Activated naive CD4-positive, alpha-beta T cell treated with anti-CD3 and anti-CD28 coated beads, Interleukin-2, amount 50 U/mL, for 16 hours (primary cell): ENCODE measurements at places on chromosomes 12 and 14.

DNA sequence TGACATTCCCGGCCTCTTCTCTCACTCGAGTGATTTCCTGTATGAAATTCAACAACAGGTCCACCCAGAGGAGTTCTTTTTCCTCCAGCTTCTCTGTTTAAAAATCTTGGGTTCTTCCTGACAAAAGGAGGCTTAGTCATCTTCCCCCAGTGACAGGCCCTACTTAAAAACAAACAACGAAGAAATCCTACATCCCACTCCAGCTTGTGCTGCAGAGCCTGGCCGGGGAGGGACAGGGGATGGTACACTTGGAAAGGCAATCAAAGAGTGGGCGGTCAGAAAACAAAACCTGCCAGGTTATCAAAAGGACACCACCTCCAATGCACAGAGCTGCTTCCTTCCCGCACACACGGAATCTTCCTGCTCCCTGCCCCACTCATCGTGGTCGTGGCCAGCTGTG, 101.3 kb downstream of the CACNA1C start:
- no peak for DNase-seq

GRCh38 chr12:106914796-106915634, 40.7 kb upstream of the TMEM263 start:
- no peak for DNase-seq

DNA sequence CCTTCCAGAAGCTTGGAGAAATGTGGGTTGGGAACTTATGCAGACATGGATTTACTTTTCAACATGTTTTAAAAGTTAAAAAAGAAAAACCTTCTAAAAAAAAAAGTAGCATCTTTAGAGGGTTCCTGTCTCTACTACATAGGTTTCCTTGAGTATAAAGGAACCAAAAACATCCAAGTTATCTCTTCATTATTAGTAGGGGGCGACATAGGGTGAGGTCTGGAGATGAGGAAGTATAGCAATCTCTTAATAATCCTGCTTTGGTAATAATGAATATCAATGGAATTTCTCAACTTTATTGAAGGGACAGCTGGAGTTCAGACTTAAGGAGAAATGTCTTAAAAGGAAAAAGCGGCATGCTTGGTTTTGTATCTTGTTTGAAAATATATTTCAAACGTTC, 6.5 kb upstream of the PLXNC1 start:
- DNase-seq: no peak

GRCh38 chr12:44588651-44589050, 287.5 kb downstream of the NELL2 start:
- DNase-seq: no peak

DNA sequence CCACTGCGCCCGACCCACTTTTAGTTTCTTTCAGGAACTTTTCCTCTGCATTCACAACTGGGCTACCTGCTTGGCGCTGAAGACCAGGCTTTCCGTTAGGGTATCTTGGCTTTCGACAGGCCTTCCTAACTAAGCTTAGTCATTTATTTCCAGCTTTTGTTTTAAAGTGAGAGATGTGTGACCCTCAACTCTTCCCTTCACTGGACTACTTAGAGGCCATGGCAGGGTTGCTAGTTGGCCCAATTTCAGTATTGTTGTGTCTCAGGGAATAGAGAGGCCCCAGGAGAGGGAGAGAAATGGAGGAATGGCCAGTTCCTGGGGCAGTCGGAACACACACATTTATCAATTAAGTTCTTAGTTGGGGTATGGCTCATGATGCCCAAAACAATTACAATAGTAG, 10.4 kb downstream of the MTA1 start:
- DNase-seq: no peak

- no peak for DNase-seq
Measured at GRCh38 chr12:31973818-31974217, 14.6 kb downstream of the RESF1 start.

- peak; percentile 41 for DNase-seq
Measured at GRCh38 chr14:61322799-61323290, 1.5 kb downstream of the PRKCH start.

- DNase-seq: no peak
Measured at GRCh38 chr12:55188974-55189556, 31.8 kb upstream of the OR10A7 start.

- DNase-seq: no peak
Measured at GRCh38 chr12:63809566-63809965, 29.9 kb downstream of the RXYLT1 start.

- DNase-seq: no peak
Measured at GRCh38 chr12:1319212-1319611, 275.2 kb downstream of the FBXL14 start.
